ENCODE measurements at places on chromosomes 16 and 17.

DNA sequence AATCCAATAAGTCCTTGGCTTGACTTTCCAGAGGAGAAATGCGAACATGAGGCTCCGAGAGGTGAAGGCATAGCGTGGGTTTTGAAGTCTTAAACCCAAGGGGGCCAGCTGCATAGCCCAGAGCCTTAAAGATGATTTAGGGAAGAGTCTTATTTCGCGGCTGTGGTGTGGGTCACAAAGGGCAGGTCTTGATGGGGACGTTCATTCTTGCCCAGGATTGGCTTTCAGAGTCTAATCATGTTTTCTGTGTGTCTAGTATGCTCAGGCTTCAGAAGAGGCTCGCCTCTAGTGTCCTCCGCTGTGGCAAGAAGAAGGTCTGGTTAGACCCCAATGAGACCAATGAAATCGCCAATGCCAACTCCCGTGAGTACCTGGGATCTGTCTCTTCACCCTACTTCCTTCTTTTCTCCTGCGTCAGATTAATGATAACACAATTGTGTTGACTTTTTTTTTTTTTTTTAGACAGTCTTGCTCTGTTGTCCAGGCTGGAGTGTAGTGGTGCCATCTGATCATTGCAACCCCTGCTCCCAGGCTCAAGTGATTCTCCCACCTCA, 951 bp downstream of the RPL19 start:
- no peak for DNase-seq

DNA sequence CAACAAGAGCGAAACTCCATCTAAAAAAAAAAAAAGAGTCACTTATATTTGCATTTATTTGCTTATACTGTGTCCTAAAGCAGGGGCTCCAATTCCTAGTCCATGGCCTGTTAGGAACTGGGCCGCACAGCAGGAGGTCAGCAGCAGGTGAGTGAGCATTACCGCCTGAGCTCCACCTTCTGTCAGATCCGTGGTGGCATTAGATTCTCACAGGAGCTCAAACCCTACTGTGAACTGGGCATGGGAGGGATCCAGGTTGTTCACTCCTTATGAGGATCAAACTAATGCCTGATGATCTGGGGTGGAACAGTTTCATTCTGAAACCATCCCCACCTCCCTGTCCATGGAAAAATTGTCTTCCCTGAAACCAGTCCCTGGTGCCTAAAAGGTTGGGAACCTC, 24.9 kb downstream of the ITGB3 start:
- DNase-seq, result no peak

DNA sequence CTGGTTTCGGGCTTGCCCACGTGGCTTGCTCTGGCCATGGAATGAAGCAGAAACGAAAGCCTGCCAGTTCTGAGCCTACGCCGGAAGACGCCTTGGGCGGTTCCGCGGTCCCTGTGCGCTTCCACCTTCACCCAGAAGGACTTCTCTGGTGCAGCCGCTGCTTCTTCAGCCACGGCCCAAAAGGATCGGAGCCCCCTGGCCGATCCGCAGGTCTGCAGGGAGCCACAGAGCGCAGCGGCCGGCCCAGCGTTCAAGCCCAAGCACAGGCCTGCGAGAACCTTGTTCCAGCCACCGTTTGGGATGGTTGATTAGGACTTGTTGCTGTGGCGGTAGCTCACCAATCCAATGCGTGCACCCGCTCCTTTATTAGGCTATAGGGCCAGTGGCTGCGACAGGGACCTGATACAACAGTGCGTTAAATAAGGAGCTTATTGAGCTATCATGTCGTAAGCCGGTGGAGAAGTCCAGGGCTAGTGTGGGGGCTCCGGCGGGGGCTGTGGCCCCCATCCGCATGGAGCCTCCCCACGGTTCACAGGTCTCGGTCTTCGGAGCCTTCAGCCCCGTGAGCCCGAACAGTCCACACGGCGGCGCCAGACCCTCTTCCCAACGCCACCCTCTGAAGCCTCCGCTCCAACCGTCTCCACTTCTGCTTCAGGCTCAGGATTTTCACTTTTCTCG, 10.2 kb upstream of the MPP2 start:
- DNase-seq, result peak; percentile 14

GRCh38 chr17:79678091-79678735, 52.5 kb upstream of the ENPP7 start:
- DNase-seq, result no peak

GRCh38 chr16:84183572-84183875, 3.3 kb downstream of the TAF1C start:
- DNase-seq, result no peak

DNA sequence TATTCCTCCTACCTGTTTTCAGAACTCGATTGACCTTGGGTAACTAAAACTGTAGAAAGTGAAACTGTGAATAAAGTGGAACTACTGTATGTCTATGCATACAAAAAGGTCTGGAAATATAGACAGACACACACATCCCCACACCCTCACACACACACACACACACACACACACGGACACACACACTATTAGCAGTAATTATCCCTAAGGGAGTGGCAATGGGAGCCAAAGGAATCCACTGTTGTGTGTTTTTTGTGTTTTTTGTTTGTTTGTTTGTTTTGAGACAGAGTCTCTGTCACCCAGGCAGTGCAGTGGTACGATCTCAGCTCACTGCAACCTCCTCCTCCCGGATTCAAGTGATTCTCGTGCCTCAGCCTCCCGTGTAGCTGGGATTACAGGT, 26.6 kb upstream of the SRCIN1 start:
- DNase-seq, result no peak

- DNase-seq, result no peak
Measured at GRCh38 chr16:25691519-25692091, at the start of gene HS3ST4. TSS of gene HS3ST4 (plus strand) at chr16:25691959.

DNA sequence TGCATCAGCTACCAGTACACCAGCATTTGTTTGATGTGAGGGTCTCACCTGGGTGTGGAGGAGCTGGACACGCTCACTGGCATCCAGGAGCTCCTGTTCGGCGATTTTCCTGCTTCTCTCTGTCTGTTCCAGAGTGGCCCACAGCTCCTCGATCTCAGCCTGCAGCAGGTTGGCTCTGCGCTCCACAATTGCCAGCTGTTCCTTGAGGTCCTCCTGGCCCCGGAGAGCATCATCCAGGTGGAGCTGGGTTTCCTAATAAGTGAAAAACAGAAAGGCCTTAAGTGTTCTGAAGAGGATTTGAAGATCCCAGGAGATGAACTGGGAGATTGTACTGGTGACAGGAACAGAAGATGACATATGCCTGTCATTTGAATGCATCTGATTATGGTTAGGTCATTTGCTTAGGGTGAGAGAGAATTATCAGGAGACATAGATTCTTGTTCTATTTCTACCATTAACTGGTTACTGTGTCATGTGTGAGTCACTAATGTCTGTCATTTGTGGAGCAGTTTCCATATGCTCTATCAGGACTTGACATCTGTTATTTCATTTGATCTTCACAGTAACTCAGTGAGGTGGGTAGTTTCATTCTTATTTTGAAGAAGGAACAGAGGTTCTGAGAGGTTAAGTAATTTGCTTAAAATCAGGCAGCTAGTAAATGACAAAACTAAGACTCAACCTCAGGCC, 21.5 kb upstream of the MYH13 start:
- no peak for DNase-seq

DNA sequence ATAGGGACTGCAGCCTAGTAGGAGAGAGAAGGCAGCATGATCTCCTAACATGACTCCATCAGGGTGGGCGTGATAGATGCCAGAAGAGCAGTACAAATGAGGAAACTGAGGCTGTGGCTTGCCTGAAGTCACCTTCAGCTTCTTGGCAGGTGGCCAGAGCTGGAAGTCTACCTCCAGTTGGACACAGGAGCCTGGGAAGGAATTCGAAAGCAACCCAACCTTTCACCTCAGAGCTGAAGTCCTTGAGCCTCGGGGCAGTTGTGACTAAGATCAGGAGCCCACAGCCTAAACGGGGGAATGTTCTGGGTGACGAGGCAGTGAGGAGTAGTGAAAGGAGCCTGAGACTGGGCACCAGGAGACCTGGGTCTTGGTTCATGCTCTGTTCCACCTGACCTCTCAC, 9.4 kb upstream of the SLC52A1 start:
- no peak for DNase-seq

DNA sequence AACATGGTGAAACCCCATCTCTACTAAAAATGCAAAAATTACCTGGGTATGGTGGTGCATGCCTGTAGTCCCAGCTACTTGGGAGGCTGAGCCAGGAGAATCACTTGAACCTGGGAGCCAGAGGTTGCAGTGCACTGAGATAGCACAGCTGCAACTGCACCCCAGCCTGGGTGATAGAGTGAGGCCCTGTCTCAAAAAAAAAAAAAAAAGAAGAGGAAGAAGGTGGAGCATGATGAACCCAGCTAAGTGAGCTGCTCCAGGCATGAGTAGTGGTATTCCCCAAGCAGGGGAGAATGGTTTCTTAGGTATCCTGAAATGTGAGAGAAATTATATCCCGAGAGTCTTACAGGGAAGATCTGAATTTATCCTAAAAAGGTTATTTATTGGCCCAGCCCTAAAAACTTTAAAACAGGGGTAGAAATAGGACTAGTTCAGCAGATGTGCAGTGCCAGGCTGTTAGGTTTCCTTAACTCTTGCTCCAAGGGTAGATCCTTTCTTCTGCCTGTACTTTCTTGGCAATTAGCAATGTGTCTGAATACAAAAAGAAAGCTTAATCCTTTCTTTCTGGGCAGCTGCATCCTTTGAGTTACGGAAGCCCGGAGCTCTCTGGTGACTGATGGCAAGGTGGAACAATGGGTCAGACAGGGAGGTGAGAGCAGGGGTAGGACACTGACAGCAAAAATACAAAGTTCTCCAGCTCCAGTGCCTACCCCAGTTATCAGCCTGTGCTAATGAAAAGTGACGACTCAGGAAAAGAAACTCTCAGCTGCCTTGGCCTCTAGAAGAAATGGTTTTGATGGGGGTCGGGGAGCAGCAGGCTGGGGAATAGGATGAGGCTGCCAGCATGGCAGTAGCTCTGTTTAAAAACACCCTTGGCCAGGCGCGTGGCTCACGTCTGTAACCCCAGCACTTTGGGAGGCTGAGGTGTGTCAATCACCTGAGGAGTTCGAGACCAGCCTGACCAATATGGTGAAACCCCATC, 36.5 kb upstream of the TOB1 start:
- no peak for DNase-seq

- no peak for DNase-seq
Measured at GRCh38 chr17:42141382-42141781, 13.4 kb downstream of the RAB5C start.

DNA sequence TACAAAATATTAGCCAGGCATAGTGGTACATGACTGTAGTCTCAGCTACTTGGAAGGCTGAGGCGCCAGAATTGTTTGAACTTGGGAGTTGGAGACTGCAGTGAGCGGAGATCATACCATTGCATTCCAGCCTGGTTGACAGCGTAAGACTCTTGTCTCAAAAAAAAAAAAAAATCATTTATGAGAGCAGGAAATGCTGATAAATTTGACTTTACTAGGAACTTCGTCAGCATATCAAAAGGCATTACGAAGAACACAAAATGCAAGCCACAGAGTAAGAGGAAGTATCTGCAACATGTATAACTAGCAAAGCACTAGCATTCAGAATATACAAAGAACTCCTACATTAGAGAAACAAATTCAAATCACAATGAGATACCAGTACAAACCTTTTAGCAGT, 279.3 kb downstream of the ZFHX3 start:
- DNase-seq, result no peak

DNA sequence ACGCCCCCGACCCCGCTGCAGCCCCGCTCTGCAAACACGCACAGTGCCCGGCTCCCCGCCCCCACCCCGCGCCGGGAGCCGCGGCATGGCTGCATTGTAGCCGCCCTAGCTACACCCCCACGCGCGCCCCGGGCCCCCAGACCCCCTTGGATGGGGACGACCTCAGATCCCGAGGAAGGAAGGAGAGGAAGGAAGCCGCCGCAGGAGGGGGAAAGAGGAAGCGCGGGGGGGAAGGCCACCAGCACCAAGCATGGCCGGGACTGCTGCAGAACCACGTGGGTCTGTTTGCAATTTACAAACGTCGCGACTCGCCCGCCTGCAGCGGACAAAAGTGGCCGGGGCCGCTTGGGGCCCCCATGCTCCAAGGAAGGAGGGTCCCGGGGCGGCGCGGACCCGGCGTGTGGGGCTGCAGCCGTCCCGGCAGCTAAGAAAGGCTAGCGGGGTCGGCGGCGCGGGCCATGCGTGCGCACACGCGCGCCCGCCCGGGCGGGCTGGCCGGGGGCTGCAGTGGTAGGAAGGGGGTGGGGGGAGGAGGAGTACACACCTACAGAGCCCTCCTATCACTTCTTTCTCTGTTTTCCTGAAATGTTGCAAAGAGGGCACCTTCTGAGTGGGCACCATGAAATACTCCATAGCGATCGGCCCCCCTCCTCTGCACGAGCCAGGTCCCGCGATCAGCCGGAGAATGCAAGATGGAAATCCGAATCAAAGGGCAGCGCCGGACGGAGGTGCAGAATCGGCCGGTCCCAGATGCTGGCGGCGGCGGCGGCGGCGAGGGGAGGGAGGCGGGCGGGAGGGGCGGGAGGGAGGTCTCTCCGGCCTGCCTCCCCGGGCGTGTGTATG, 488 bp downstream of the TFAP4 start:
- DNase-seq, result peak; percentile 24

DNA sequence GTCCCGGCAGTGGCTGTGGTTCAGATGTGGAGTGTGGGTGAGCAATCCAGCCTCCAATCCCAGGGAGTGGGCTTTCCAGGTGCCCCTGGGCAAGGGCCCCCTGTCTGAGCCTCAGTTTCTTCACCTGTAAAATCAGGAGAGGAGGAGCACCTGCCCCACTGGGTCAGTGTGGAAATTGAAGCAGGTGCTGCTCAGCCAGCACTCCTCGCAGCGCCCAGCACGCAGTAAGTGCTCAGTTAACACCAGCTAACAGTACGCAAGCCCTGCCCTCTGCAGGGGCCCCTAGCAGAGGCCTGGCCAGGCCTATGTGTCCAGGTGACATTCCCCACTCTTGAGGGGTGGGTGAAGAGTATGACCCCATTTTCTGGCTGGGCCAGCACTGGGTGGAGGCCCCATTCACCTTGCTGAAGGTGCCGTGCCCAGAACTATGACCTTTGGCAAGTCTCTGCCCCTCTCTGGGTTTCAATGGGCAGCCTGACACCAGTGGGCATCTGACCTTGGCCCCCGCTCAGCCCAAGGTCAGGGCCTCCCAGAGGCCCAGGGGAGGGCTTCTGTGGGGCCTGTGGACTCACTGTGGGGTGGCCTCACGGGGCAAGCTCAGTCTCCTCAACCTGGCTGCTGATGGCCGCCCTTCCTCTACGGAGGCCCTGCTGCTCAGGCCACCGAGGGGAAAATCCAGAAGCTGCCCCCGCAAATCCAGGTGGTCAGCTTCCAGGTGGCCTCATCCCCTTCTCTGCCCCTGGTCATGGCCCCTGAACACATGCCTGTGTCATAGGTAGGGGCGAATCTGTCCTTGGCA, 2.5 kb downstream of the MTSS2 start:
- DNase-seq, result no peak

GRCh38 chr17:82917699-82918345, 78.0 kb upstream of the ZNF750 start:
- peak; percentile 64 for DNase-seq

GRCh38 chr17:28553000-28553505, 629 bp upstream of the UNC119 start:
- DNase-seq, result no peak
